ENCODE measurements at places on chromosomes 13 and 19.

- no peak for DNase-seq
These were observed 140.9 kb upstream of the UBL3 start for GRCh38 chr13:29991343-29991742.

DNA sequence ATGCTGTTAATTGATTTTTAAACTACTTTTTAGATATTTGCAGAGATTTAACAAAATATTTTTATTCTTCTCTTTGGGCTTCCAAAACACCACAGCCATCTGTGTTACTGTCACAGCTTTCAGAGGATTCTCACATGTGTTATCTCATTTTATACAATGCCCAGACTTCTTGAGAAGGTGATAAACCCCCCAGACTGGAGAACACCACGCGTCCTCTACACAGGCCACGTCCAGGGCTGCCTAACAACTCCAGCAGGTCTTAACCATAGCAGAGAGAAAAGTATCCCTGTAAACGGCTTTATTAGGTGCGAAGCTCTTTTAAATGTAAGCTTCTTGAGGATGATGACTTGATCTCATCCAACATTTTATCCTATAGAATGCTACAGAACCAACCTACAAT is 2.0 kb downstream of the GPR183 start:
- DNase-seq = no peak

- no peak for DNase-seq
These were observed 5.1 kb downstream of the UTP14C start for GRCh38 chr13:52029569-52029968.

DNA sequence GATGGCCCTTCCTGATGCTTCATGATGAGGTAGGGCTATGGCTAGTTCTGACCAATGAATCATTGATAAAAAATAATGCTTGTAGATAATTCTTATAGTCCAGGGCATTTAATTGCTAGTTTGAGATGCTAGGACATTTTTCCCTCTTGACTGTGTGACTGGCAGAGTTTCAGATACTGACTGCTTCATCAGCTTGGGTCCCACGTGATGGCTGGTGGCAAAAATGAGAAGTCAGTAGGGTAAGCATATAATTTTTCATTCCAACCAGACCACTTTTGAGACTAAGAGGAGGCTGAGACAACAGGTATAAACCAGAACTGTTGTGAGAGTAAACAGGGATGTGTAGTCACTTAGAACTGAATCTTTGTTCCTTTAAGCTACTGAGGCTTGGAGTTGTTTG is 183.3 kb downstream of the HS6ST3 start:
- DNase-seq = no peak

- no peak for DNase-seq
These were observed 4.9 kb downstream of the SLAIN1 start for GRCh38 chr13:77702366-77702765.

DNA sequence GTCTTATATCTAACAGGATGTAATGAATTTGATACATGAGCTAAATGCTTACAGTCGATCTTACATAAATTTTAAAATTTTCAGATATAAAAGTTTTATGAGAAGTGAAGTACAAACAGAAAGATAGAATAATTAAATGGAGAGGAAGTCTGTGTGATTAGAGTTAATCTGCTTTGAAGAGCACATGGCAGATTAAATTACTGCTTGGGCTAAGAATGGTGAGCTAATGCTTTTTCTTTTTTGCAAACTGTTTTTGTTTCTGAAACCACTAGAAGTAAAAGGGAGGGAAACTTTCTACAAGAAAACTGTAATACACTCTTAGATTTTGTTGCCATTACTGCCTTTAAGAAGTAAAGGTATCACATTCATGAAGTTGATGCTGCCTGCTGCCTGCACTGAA is 96.3 kb upstream of the SPRY2 start:
- no peak for DNase-seq

DNA sequence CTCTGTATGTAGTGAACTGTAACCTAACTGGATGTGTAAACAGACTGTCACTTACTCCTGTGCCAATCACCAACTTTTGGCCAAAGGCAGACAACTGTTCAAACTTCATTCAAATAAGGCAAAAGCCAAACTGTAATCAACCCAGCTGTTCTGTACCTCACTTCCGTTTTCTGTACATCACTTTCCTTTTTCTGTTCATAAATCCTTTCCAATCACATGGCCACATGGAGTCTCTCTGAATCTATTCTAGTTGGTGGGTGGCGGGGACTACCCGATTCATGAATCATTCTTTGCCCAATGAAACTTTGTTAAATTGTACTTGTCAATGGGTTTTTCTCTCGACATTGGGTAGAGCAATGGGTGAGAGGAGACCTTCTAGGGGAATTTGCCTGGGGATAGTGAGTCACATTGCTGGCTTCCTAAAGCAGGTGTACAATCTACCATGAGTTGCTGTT is 178.3 kb upstream of the RFC3 start:
- DNase-seq = peak; percentile 73

GRCh38 chr13:64186503-64187250 is 2771.0 kb upstream of the PCDH20 start:
- no peak for DNase-seq

GRCh38 chr13:59203855-59204254 is 959.9 kb downstream of the DIAPH3 start:
- DNase-seq = no peak

DNA sequence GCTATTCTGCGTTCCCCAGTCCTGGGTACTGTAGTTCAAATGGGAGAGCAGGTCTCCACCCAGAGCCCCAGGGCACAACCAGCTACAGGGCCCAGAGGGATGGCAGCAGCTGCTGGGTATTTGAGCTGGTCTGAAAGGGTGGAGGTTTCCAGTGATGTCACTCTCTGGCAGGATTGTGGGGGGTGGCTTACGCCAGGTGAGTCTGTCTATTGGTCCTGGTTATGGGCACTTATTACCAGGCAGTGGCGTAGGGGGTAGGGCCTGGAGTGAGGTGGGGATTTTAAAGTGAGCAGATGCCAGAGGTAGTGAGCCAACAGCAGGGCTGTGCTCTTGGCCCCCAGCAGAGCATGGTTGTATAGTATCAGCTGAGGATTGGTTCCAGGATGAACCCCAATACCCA is 6.2 kb downstream of the RPS19 start:
- DNase-seq = no peak

Measured in Karpas-422 (cell line).